ENCODE measurements at places on chromosomes 13 and 19. TPM values are rescaled to one million over a fixed set of nuclear protein-coding genes. Genes with fewer than 3 reads are reported as not detected.

- no peak for DNase-seq
Observed at GRCh38 chr13:39893808-39894207, 238.3 kb downstream of the COG6 start.

GRCh38 chr13:37954191-37954590 is 84.6 kb upstream of the TRPC4 start:
- DNase-seq: no peak

Gene RNF113B
- not detected for total RNA-seq

- no peak for DNase-seq
Observed at GRCh38 chr19:30227012-30227621, 145.1 kb upstream of the ZNF536 start.

GRCh38 chr13:48561466-48562235 is 28.8 kb upstream of the RCBTB2 start:
- no peak for DNase-seq

- DNase-seq: no peak
Observed at GRCh38 chr13:97710797-97711196, 242.7 kb upstream of the IPO5 start.

DNA sequence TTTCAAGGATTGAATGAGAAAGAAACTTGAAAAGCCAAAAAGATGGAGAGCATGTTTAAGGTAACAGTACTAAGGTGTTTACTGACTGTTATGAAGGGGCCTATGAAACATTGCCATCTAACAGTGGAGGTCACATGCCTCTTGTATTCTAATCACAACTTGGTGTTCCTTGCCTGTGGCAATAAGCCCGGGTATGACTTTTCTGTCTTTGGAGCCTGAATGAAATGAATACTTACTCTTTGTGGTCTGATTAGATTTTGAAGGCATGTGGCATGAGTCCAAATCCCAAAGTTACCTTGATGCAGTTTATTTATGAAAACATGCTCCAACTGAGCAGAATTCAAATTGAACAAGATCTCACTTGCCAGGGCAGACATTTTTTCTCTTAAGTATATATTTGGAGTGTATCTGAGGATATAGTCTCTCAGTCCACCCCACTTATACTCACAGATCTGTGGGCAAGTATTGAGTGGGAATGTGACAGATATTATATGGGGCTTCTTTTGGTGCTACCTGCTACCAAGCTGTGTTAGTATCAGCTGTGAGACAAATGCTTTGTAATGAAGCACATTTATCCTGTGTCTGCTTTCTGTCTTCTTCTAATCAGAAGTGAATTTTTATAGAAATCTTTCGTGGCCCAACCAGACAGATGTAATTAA is 67.5 kb downstream of the B3GLCT start:
- DNase-seq: no peak

GRCh38 chr13:27151798-27152599 is 19.6 kb downstream of the USP12 start:
- DNase-seq: no peak
